Ovary (tissue), 10 donors: ENCODE measurements at places on chromosomes 1 and 21. TPM values are rescaled to one million over a fixed set of nuclear protein-coding genes. Genes with fewer than 3 reads are reported as not detected.

PLCH2 gene
- 0.80 TPM for total RNA-seq

DNA sequence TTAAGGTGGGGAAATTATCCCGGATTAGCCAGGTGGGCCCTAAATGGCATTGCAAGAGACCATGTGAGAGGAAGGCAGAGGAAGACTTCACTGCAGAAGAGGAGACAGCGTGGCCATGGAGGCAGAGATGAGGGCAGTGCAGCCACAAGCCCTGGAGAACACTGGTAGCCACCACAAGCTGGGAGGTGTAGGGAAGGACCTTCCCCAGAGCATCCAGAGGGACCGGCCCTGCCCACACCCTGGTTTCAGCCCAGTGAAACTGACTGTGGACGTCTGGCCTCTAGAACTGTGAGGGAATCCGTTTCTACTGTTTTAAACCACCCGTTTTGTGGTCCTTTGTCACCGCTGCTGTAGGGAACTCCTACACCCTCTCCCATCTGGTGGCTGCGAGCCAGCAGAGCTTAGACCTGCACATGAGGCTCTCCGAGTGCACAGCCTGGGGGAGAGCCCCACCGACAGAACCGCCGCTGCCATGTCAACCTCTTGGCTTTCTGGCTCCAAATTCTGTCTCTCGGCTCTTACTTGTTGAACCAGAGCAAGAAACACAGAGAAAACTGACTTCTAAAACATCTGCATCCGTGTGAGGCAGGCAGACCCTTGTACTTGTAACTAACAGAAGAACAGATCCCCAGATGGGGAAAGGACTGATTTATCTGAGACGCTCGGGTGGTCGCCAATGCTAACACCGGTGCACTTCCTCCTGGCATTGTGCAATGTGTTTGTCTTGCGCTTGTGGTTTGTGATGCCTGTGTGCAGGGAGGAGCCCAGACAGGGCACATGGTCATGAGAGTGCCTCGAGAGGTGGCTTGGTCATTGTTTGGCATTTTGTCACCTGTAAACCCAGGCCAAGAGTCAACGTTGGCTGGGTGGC is 90.8 kb upstream of the TMPRSS2 start:
- H3K36me3 ChIP-seq, result no peaks in the 10 kb centered on the region
- no peaks in the 10 kb centered on the region for H3K27me3 ChIP-seq
- H3K27ac ChIP-seq, result no peak overlapping the region
- peaks cover 3% of the 10 kb centered on the region for H3K4me1 ChIP-seq
- no peak overlapping the region for H3K4me3 ChIP-seq

DNA sequence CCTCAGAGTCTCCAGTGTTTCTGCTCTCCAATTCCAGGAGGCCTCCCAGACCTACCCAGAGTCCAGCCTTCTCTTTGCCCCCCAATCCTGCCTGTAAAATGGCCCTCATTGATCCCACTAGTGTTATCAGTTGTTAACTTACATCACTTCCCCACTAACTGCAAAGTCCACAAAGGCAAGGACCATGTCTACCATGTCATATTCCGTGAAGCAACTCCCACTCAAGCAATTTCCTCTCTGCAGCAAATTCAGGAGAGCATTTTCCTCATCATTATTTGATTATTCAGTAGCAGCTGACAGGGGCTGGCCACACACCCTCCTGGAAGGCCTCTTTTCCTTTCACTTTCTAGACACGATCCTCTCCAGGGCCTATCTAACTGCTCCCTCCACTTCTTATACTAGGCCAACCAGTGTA is 153.5 kb downstream of the RERE start:
- no peaks in the 10 kb centered on the region for H3K36me3 ChIP-seq
- H3K27ac ChIP-seq, result no peak overlapping the region
- H3K4me3 ChIP-seq, result no peak overlapping the region

GRCh38 chr1:20090119-20090518 is 20.1 kb downstream of the PLA2G5 start:
- no peaks in the 10 kb centered on the region for H3K27me3 ChIP-seq
- peaks cover 10% of the 10 kb centered on the region for H3K4me1 ChIP-seq
- no peak overlapping the region for H3K4me3 ChIP-seq
- DNase-seq, result no peak
- H3K36me3 ChIP-seq, result no peaks in the 10 kb centered on the region

- DNase-seq, result no peak
- no peaks in the 10 kb centered on the region for H3K27me3 ChIP-seq
- H3K27ac ChIP-seq, result no peak overlapping the region
Measured at GRCh38 chr1:90809996-90810395, 92.9 kb upstream of the BARHL2 start.
